ENCODE measurements at places on chromosomes 5 and 9.

GRCh38 chr9:27133817-27134216, 24.8 kb downstream of the TEK start:
- DNase-seq: no peak

DNA sequence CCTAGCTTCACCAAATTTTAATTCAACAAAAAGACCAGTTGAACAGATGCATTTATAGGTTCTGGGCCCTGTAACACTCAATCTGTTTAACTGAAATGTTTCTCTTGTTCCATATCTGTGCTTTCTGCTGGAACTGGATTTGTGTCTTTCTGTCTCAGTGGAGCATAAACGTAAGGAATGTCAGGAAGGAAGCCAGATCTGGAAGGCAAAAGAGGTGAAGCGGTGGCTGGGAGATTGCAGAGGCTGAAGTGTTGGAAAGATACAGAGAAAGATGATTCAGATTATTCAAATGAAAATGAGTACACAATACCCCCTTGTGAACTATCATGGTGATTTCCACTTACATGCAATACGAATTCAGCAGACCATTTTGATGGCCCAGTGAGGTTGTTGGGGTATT, 406.8 kb downstream of the BRINP1 start:
- DNase-seq: no peak

GRCh38 chr9:112969730-112970129, 42.3 kb downstream of the ZNF883 start:
- no peak for DNase-seq

DNA sequence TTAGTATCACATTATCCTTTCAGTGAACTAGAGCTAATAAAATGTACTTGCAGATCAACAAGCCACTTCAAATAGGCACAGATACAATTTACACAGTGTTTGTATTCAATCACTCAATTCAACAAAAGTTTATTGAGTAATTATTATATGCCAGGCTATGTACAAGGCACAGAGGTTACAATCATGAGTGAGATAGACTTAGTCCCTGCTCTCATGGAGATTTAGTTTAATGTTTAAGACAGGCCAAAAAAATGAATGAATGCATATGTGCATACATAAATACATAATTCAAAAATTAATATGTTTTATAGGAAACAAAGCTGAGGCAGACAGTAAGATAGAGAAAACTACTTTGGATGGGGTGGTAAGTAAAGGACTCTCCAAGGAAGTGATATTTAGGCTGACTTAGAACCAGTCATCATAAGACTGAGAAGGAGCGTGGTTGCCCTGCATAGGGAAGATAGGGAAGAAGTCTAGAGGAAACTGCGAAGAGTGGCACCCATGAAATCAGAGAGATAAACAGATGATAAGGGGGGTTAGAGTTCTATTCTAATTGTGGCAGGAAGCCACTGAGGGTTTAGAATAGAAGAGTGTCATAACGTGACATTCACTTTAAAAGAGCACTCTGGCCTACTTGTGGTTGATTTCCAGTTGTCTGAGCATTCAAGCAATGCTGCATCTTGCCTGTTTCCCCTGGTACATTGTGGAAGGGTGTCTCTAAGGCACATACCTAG, 49.7 kb upstream of the GRAMD2B start:
- no peak for DNase-seq

- DNase-seq: no peak
Measured at GRCh38 chr9:136190237-136190601, 14.7 kb downstream of the LHX3 start.

- DNase-seq: peak; percentile 93
Measured at GRCh38 chr5:149452665-149453617, 73.8 kb upstream of the IL17B start.

Measured in RWPE1 (cell line).